ENCODE measurements at places on chromosomes 3 and 15.

- no peak for DNase-seq
These were observed 47.1 kb downstream of the GOLIM4 start for GRCh38 chr3:168048414-168049330.

DNA sequence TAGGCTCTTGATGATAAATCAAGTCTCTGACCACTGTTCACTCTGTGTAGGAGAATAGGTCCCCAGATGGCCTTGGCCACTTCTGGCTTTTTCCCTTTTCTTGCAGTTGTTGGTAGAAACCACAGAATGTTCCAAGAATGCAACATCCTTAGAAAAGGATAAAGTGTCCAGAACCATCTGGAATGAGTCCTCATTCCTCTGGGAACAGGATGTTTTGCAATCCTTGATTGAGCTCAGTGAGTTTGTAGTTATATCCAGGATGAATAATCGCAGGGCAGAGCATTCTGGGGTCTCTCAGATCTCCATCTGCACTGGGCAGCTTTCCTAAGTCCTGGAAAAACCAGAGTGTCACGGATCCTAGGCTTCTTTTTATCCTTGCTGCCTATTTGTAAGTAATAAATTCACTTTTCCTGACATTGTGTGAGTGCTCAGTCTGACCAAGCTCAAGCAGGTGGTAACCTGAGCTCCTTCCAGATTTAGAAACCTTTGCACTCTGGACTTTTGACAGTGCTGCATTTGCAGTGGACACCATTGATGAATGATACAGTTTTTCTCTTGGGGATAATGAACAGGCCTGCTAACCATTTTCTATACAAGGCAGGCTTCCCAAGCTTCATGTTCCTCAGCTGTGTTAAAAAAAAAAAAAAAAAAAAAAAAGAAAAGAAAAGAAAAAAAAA is 1028.6 kb downstream of the OTOL1 start:
- DNase-seq = no peak

DNA sequence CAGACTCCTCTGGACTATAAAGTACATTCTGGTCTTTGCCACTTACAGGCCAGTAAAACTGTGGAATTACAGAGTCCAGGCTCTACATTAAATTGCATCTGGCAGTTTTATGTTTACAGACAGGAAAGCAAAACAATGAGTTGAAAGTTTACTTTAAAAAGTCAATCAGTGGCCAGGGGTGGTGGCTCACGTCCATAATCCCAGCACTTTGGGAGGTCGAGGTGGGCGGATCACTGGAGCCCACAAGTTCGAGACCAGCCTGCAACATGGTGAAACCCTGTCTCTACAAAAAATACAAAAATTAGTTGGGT is 53.8 kb downstream of the TM4SF4 start:
- DNase-seq = no peak

DNA sequence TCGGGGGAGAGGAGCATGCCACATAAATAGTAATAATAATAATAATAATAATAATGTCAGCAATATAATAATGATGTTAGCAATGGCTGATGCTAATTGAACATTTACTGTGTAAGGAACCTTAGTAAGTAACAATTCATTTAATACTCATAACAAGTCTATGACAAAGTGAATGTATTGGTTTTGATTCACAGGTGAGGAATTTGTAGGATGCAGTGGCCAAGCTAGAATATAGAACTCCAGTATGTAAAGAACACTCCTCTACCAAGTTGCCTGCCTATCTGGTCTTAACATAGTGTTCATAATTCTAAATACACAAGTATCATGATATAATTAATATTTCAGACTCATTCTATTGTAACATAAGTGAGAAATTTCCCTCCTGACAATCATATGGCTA is 1016.5 kb downstream of the ROBO1 start:
- no peak for DNase-seq

- DNase-seq = no peak
These were observed 7.0 kb downstream of the FNDC3B start for GRCh38 chr3:172046268-172046915.

GRCh38 chr3:133464573-133464972 is 64.7 kb downstream of the BFSP2 start:
- no peak for DNase-seq

GRCh38 chr3:134134240-134134639 is 104.5 kb upstream of the SLCO2A1 start:
- DNase-seq = no peak

GRCh38 chr15:77720655-77721054 is 87.9 kb upstream of the LINGO1 start:
- no peak for DNase-seq

DNA sequence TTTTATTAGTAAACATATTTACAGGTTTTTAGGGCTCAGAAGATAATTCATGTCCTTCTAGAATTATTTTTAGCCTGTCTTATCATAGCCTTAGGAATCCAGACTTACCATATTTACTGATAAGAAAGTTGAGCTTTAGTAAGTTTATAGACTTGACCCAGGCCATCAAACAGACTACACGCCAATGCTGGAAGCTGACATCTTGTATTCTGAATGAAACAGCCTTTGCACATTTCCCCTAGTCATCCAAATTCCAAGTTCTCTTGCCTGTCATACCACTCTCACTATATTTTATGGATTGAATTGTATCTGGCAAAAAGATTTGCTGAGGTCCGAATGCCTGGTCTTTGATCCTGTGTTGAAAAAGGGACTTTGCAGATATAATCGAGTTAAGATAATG is 58.6 kb downstream of the DRD3 start:
- DNase-seq = no peak

DNA sequence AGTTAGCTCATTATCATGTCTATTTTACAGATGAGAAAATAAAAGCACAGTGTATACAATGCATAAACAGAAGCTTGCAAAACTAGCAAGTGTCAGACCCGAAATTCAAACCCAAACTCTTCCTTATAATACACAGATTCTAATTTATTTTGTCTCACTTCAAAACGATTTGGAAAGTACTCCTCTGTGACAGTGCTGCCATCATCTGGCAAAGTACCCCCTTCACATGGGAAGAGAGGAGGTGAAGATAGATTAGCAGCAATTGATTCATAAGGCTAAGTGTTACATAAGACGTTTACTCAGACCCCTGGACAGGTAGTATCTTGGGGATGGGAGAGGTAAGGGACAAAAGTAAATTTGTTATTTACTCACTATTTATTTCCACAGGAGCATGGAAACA is 744.0 kb upstream of the SGO1 start:
- no peak for DNase-seq

DNA sequence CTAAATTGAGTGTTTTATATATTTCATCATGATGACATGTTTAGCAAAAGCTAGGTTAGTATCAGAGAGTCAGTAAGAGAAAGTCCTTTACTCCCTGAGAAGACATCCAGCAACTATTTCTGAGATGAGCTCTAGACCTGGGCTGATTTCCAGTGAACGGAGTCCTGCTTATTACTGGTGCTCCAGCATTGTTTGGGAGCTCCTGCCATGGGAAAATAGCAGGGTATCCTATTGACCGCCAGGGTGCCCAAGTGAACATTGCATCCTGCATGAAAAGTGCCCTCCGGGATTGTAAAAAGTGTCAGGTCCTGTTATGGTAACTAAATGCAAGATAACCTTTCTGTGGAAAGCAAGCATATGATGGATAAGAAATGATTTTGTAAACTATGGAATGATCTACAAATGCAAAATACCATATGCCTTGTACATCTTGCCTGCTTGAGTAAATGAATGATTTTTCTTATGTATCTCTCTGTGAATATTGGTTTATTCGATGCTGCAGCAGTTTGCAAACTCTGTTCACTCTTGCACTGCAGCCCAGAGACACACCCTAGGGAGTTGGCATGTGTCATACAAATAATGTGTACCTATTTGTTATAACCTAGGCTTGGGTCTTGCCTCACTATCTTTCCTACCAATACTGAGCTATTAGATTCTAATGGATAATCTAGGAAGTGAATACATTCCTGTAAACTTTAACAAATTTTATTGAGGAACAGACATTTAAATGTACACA is 96.7 kb downstream of the IL5RA start:
- no peak for DNase-seq

DNA sequence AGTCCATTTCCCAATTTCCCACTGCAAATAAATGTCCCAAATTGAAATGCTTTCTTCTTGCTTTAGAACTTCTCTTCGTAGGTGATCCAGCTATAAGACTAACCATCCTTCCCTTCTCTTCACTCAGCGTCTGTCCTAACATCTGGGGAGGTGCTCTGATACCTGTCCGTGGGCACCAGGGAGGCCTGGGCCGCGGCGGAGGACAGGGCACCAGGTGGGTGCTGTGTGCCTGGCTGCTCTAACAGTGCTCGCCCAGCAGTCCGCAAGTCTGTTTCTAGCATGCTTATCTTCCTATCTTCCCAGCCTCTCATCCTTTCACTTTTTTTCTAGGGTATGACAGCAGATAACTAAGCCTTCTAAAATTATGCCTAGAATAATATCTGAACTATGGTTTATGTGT is 37.3 kb downstream of the NKIRAS1 start:
- no peak for DNase-seq

DNA sequence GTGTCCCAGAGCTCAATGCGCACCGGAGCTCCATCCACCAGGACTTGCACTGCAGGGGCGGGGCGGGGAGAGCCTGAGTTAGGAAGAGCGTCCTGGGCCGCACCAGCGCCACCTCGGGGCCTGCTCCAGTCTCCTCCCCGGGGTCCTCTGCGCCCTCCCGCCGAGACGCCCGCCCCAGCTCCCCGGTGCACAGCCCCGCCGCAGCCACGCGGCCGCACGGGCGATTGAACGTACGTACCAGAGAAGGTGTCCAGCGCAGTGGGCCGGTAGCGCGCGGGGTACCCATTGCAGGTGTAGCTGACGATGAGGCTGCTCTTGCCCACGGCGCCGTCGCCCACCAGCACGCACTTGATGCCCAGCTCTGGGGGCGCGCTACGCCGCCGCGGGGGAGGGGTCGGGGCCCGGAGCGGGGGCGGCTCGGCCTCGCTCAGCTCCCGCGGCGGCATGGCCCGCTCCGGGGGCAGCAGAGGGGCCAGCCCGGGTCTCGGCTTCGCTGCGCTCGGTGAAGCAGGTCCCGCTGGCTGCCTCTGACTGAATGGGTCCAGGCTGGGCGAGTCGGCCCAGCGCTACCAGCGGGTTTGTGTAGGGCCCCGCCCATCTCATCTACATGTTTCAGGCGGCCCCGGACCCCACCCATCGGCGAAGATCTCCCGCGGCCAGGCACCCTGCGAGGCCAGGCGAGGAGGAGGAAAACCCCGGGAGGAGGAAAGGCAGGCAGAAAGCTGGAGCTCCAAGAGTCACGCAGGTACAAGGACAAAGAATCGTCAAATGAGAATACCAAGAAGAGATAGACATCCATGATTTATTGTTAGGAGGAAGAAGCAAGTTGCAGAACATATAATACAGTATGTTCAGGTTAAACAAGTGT is at the start of gene RHOV:
RHOV (minus strand) TSS at position 541 of the 868 bp plus-strand sequence; CDS start at position 446, 95 bp downstream.
- DNase-seq = no peak

DNA sequence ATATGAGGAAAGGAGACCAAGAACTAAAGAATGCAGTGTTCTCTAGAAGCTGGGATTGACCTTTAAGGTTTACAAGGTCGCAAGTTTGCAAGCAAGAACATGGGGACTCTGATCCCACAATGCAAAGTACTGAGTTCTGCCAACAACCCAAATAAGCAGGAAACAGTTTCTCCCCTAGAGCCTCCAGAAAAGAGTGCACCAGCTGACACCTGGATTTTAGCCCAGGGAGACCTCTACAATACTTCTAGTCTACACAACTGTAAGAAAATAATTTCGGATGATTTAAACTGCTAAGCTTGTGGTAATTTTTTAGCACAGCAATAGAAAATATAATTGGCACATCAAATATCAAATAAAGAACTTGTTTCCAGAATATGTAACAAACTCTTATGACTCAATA is 46.4 kb downstream of the EHHADH start:
- DNase-seq = no peak

DNA sequence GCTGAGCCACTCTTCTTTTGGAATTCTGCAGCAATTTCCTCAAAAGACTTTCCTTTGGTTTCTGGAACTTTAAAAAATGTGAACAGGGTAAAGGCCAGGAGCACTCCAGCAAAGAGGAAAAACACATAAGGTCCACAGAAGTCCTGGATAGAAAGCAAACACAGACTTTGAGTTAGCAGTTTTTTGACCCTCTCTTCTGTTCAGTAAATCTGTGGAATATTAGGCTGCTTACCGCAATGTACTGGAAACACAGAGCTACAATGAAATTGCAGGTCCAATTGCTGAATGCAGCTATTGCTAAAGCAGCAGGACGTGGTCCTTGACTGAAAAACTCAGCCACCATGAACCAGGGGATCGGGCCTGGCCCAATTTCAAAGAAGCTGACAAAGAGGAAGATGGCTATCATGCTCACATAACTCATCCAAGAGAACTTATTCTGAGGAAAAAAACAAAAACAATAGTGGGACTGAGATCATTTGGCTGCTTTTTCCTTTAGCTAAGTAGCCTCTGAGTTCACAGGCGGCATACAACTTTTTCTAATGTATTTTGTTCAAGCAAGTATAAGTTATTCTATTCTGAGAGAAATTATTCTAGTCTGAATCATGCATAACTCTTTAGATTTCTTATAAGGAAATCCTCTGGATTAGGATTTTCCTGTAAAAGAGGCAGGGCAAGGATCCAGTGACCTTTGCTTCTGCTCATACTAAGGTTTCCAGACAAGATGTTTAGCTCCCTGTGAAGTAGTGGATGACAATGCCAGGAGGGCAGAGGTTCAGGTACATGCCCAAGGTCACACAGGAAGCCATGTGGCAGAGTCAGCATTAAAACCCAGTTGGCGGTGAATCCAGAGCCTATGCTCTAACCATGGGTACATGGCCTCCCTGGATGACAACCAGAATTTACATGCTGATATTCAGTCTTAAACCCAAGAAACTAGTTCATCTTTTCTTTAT is 28.3 kb downstream of the SLC2A2 start:
- DNase-seq = no peak

DNA sequence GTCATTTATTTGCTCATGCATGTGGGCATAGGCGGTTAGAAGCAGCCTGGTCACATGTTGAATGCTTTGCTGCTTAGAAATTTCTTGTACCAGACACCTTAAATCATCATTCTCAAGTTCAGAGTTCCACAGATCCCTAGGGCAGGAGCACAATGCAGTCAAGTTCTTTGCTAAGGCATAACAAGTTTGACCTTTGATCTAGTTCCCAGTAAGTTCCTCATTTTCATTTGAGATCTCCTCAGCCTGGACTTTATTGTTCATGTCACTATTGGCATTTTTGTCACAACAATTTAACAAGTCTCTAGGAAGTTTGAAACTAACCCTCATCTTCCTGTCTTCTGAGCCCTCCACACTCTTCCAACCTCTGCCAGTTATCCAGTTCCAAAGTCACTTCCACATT is 22.8 kb downstream of the HGD start:
- DNase-seq = no peak

GRCh38 chr15:29533647-29534046 is 264.0 kb upstream of the NSMCE3 start:
- DNase-seq = no peak
